NCI-H1092 (cell line): ENCODE measurements at places on chromosomes 16 and 17.

DNA sequence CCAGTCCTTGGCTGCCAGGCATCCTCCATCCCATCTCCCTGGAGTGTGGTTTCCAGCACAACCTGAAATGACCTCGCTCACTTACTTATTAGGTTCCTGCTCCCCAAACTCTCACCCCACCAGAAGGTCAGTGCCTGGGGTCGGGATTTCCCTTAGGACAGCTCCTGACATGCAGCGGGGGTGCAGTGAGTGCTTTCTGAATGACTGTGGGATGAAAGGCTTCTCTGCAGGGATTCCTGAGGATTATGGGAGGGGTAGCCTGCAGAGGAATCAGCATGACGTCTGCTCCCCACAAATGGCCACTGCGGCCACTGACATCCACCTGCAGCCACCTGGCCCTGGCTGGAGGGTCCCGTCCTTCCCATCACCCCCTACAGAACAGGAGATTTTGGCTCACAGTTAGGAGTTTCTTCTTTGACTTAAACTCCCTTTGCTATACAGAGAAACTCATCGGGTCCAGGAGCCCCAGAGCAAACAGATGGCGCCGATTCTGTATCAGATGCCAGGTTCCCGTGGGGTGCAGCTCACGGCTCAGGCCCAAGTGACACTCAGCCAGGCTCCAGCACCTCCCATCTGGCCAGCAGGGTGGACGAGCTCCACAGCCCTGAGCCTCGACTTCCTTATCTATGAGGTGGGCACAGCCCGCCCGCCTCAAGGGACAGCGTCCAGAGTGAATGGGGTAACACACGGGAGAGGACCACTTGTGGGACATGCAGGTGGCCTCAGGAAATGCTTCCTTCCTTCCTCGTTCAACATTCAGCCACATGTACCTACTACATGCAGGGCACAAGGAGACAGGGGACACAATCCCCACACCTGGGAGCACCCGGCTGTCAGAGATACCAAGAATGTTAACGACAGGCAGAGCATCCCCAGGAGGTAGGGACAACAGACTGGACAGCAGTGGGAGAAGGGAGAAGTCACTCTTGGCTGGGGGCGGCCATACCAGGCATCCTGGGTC lies 69.8 kb downstream of the RMI2 start:
- DNase-seq: no peak

DNA sequence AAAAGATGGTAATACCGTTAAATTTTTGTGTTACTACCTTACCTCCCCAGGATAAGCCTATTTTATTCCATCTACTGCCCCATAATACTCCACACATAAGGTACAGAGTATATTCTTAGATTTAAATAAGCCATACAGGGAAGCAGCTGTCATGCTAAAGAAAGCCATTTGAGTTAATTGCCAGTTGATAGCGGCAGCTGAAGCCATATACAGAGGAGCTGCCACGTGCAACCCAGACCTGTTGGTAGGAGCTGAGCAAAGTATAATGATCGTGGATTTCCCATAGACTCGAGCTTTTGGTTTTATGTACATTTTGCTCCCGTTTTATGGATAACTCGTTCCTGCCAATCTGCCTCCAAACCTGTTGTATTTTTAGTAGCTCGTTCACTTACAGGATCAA lies 12.0 kb downstream of the CPSF4L start:
- no peak for DNase-seq

DNA sequence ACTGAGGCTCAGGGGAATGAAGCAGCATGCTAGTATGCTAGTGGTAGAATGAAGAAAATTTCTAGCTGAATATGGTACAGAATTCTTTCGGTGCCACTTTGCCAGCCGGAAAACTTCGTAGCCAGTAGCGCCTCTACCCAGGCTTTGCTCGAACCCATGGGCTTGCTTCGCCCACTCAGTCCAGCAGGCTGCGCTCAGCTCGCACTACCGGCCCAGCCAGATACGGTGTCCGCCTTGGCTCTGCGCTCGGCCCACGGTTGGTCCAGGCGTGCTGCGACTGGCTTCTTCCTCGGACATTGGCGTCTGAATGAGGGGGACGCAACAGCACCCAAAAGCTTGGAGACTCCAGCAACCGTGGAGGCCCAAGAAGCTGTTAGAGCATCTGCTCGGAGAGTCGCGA lies 372.5 kb upstream of the CDH8 start:
- DNase-seq: no peak

DNA sequence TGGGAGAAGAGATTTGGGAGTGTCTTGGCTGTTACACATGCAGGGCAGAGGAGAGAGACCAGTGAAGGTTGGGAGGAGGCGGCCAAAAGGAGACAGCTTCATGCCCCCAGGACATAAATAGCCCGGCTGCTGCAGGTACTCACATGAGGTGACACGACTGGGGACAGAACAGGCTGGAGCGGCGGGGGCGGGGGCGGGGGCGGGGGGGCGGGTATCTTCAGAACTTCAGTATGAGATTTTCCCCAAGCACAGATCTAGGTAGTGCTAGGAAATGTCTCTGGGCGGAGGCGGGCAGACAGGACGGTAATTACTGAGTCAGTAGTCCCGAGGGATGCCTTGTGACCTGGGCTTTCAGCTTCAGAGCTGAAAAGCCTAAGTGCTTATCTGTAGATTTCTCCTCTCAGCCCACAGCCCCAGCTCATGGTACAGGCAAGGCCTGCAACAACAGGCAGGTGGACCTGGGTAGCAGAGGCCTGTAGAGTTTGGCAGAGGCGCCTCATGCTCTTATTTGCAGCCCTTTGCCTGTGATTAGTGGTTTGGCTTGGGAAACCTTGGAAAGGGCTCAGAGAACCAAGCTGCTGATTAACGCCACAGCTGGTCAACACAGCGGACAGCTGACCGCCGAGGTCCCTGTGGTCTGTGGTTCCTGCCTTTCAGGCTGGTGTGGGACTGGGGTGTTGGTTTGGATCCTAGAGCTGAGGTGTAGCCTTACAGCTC lies 24.5 kb downstream of the UNK start:
- no peak for DNase-seq

DNA sequence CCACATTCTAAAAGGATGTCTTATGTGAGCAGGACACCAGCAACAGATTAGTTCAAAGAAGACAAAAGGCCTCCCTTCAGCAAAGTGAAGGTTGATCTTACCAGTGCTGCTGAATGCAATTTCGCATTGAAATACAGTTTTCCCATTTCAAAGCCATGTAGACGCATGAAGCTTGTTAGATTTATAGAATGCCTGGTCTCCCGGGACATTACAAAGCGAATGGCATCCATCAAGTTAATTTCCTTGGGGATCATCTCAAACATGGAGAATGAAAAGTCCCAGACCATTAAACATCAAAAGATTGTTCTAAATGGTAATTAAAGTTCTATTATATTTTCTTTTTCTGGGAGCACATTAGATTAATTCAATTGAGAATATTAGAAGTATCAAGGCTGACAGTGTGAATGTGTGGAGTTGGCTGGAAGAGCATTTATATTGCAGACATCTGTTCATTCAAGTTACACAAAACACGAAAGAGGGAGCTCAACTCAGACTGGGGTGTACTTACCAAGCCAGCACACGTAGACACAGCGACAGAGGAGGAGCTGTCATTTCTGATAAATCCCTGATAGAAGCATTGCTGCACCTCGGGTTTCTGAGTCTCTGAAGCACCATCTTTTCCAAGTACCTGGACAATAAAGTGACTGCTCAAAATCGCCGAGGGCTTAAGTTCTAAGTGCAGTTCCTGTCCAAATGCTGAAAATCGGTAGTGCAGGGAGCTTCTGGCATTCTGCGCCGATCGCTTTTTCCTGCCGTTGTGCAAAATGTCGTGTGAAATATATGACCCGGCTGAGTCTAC lies 3.8 kb downstream of the ADAMTS18 start:
- no peak for DNase-seq

DNA sequence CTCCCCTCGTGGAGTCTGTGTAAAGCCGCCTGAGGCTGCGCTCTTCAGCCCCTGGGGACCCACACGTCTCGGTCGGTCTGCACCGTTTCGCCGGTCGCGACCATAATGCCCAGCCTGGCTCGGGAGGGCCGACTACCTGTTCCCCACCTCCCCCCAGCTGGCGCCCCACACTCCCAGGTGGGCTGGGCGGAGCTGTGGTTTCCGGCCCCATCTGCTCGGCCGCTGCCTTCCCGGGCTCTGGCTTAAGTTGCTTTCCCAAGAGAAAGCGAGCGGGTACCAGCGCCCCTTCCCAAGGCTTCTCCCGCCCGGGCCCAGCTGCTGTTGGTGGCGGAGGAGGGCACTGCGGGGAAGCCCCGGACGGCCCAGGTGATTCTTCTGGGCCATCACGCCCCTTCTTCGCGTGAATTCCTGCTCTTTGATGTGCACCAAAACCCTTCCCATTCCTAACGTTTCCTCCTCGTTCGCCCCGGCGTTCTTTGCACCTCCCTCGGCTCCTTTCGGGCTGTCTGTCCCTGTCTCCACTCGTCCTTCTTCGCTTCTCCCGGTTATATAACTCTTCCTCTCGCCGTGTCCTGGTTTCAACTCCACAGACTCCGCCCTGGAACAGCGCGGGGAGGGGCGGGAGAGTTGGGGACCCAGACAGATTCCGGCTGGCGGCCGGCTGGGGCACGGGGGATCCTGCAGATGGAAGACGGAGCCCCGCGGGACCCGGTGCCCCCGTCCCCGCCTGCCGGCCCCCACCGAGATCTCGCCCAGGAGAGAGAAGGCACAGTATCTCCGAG lies 2.0 kb downstream of the KDM6B start:
- no peak for DNase-seq

GRCh38 chr17:12665263-12666210 lies at the start of gene MYOCD:
TSS of gene MYOCD (plus strand) at chr17:12665890. CDS start at chr17:12666189, 299 bp downstream.
- no peak for DNase-seq

- DNase-seq: no peak
These were observed 5.1 kb upstream of the JPT1 start for GRCh38 chr17:75159196-75160031.

DNA sequence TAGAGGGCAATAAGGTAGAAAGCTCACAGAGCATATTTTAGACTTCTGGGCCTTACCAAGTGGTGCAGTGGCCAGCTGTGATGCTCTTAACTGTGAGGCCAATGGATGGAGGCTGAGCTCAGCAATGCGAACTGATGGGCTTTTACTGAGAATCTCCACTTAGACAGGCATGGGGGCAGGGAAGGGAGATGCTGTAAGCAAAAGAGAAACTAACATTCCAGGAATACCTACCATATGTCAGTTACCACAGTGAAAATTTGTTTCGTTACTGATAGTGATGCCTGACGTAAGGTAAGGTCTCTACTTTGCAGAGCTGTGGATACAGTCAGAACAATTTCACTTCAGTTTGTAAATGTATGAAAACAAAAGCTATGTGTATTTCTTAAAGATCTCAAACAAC lies 250.6 kb upstream of the ZFHX3 start:
- DNase-seq: no peak

DNA sequence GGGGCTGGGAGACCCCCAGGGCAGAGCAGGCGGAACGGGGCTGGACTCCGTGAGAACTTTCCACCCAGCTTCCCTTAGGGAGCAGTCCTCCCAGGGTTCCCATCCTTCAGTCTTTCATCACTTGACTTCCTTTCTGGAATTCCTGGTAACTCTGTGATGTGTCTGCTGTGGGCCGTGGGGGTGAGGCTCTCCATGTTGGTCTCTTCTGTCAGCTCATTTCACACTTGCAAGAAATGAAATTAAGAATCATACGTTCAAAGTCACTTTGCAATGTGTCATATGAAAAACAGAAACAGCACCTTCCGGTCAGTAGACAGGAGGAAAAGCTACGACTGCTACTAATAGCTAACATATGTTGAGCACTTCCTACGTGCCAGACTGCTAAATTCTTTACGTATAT lies 5.4 kb upstream of the BBS2 start:
- no peak for DNase-seq

- no peak for DNase-seq
These were observed 2.1 kb downstream of the KRT33B start for GRCh38 chr17:41367426-41368075.

- no peak for DNase-seq
These were observed 21.6 kb downstream of the CD300LF start for GRCh38 chr17:74691151-74691550.

GRCh38 chr16:86015606-86016005 lies 116.6 kb downstream of the IRF8 start:
- DNase-seq: no peak
